ENCODE measurements at places on chromosomes 16 and 17.
A peak's percentile ranks its signal among the peaks of the same experiment; 100 is the strongest.

GRCh38 chr17:66275651-66276050 is 26.8 kb upstream of the PRKCA start:
- no peak for DNase-seq

DNA sequence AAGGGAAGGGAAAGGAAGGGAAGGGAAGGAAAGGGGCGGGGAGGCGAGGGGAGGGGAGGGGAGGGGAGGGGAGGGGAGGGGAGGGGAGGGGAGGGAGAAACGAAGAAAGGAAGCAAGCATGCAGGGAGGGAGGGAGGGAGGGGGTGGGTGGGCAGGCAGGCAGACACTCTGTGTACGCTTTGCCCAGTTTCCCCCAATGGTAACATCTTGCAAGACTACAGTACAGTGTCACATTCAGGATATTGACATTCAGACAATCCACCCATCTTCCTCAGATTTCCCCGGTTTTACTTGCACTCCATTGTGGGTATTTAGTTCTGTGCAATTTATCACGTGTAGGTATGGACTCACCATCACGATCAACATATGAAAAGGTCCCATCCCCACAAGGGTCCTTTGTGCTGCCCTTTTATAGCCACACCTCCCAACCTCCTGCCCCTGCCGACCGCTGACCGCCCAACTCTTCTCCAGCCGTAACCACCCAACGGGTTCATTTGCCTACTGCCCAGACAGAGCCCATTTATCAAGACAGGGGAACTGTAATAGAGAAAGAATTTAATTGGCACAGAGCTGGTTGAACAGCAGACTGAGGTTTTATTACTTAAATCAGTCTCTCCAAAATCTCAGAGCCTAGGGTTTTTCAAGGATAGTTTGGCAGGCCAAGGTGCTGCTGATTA is 91.4 kb upstream of the FA2H start:
- DNase-seq: no peak

- no peak for DNase-seq
Observed at GRCh38 chr17:49117587-49118230, 14.9 kb upstream of the B4GALNT2 start.

DNA sequence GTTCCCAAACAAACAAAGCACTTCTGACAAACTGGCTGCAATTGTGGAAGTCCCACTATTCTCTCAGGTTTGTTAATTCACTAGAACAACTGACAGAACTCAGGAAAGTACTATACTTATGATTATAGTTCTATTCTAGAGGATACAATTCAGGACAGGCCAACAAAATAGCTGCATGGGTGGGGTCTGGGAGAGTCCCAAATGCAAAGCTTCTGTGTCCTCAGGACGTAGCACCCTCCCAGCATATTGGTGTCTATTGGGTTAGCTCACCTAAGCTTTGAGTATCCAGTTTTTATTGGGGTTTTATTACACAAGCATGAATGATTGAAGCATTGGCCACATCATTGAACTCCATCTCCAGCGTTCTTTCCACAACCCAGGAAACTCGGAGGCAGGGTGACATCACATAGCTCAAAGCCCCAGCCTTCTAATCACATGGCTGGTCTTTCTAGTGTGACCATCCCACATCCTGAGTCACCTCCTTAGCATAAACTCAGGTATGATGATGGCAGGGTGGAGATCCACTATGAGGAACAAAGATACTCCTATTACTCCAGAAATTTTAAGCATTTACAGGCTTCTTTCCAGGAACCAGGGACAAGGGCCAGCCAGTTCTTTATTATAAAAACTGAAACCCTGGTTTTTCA is 43.9 kb upstream of the CCNF start:
- no peak for DNase-seq

DNA sequence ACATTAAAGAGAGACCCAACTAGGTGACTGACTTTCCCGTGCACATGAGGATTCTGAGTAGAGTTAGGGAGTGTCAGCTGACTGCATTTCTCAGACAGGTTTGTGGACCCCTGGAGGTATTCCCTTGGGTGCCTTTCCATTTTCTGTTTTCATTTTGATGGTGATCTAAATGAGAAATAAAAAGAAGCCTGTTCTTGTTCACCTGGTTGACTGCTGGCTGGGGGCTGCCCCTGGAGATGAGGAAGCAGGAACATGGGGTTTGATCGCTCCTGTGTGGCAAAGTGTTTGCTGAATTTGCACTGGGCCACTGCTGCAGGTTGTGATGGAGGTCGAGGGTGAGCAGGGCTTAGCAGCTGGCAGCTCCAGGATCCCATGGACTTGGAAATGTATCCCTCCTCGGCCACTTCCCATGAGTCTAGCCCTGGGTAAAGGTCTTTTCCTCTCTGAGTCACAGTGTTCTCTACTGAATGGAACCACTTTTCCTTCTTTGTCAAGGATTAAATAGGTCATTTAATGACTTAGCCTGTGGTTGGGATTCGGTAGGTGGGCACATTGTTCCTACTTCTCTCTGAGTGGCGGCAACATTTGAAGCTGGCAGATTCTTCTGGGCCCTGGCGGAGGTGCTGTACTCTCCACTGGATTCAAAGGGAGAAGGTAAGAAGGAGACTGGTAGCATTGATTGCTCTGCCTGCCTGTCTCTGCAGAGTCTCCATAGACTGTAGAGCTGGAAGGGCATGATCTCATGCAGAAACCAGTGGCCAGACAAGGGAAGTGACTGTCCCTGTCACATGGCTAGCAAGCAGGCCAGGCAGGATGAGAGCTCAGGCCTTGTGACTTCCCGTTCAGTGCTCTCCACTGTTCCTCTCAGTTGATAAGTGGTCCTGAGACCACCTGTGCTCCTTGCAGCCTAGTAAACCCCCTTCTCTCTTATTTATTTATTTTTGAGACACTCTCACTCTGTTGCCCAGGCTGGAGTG is 17.9 kb downstream of the SNX29 start:
- peak; percentile 77 for DNase-seq

DNA sequence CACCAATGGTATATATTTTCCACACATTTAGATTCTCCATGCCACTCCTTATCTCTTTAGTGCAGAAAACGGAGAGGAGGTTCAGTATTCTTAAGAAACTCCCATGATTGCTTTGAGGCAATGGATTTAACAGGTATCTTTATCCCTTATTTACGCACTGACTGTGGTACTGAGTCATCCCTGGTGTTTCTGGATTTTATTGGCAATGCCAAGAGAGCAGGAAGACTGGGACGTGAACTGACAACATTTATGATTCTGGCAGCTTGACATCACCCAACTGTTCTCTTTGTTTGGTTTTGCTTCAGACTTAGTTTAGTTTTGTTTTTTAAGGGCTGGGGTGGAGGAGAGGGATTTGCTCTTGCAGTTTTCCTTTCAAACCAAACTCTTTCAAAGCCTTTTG is 131.4 kb downstream of the WWOX start:
- no peak for DNase-seq

DNA sequence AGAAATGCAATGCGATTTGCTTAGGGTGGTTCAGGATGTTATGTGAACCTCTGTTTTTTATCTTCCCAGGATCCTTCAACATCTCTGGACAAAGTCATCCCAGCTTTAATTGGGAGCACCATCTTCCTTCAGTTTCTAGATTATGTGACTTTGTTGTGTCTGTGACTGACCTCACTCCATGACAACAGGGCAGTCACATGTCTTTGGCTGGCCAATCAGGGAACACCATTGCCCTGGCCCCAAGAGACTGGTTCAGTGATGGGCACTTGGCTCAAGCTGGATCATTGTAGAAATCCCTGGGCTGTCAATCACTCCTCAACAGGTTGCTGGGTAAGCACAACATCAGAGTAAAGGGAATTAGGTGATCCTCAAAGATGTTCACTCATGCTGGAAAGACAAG is 499.7 kb downstream of the XYLT1 start:
- DNase-seq: no peak

DNA sequence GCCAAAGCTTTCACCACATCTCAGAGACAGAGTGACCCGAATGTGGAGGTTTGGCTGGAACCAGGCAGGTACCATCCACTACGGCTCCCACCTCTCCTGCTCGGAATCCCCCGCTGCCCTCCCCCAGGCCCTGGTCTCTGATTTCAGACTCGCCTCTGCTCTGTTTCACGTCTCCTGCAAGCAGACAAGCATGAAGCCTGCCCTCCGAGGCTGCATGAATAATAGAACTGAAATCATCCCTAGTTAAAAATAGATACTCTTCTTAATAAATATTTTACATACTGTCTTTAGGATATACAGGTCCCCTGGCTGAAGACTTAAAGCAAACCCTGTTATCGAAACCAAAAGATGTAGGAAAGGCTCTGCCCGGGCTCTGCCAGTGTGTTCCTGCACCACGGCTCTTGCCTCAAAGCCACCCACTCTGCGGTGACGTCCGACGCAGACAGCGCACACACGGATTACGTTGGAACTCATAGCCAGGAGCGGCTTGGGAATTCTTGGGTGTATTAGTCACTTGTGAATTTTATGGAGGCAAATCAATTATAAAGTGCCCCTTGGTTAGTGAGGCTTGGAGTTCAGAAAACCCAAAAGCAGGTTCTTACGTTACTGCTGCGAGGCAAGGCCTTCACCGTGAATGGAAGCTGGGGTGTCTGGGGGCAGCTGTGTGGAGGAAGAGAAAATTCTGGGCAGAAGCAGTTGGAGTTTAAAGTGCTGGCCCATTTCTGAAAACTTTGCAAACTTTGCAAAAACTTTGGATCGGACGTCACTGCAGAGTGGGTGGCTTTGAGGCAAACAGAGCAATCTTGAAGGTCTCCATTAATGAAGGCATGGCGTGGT is 25.6 kb upstream of the NPTX1 start:
- no peak for DNase-seq

GRCh38 chr16:3348547-3349167 is 7.0 kb upstream of the OR2C1 start:
- DNase-seq: no peak

- DNase-seq: no peak
Observed at GRCh38 chr16:10367616-10368188, 18.2 kb upstream of the ATF7IP2 start.

DNA sequence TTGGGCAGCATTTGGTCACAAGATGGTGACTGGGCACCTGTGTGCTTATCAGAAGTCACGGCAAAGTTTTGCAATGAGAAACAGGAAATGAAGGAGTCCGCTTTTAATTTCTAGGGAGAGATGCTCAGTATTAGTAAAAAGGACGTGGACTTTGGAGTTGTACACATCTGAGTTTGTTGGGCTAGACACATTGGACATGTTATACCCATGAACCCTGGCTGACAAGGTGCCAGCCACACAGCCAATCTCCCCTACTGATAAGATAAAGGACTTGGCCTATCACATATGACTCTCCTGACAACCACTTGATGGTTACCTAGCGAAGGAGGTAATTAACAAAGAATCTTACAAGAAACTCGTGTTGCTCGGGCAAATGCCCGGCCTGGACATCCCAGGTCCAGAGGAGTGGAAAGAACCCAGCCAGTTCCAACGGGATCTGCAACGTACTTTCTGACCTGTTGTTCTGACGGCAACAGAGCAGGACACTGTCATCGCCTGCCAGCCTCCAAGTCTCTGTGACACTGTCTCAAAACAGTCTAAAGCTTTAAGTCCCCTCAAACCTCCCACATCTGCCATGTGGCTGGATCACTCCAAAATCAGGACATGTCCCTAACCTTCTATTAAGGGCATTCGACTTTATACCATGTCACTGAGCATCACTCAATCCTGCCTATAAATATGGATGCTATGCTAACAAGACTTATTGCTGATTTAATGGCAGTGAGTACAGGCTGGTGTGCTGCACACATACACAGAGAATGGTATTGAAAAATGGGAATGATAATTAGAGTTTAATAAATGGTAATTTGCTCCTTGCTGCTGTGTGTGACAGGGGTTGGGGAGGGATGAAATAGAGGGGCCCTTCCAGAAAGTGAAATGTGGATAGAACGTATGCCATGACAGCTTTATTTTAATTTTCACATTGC is 47.6 kb upstream of the LYRM9 start:
- no peak for DNase-seq

DNA sequence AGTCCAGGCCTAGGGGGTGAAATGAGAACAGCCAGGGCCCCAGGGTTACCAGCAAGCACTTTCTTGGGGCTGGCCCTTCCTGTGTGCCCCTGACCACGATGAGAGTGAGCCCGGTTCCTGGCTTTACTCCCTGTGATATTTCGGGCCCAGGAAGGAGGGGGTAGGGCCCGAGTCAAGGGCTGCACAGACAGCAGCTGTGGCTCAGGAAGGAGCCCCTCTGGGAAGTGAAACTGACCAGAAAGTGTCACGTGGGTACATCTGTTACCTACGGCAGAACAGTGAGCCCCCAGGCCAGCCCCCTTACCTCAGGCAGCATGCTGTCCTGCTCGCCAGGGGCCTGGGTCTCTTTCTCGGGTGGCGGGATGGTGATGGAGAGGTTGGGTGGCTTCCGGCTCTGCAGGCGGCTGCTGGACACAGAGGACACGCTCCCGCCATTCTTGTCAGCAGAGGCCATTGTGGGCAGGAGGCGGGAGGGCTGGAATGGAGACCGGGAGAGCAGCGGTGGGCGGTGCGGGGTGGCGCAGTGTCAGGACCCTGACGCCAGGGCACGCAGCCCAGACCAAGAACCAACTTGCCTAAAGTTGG is 13.8 kb downstream of the AANAT start:
- DNase-seq: no peak

Measured in inflammatory macrophage treated with lipopolysaccharide for 1 hour (primary cell).